ENCODE measurements at places on chromosomes 13 and 19.

DNA sequence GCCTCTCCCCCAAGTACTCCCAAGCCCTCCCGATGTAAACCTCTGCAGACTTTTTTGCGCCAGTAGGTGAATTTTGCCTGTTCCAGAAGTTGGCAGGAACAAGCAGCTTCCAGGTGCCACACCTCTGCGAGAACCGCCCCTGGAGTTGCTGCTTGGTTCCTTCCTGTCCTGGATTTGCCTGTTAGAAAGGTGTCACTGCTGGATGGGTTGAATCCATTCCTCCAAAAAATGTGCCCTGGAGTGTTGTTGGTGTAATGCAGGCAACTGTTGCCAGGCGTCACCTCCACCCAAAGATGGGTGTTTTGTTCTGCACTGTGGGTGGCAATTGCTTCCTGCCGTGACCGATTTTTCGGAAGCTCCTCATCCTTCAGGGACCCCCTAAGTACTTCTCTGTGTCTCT, 5.7 kb downstream of the PGPEP1 start:
- DNase-seq = no peak

DNA sequence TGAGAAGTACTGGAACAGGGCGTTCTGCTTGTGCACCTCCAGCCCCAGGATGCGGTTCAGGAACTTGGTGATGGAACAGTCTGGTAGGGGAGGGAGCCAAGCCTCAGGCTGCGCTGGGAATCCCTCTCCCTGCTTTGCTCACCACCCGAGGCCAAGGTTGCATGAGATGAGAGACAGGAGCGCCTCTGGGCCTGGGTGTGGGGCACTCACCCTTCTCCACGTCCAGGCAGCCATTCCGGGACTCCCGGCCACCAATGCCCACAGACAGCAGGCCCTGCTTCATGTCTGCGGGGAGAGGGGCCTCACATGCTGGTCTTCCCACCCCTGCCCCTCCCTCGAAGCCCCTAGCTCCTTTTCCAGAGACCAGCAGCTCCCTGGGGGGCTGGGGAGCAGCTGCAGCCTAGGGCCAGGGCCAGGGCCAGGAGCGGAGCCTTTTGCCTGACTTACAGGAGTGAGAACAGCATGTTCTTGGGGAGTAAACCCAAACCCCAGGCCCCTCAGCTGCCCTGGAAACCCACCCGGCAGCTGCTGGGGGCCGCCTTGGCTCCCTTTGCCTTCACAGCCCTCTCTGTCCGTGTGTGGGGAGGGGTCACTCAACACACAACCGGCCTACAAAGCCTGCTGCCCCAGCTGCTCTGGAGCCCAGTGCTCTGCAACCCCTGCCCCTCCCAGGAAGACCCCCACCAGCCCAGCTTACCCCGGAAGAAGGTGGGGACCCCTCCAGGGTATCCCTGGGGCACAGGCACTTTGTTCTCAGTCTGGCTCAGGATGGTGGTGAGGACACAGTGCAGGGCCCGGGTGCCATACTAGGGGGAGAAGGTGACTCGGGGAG, 7.2 kb downstream of the GPX4 start:
- no peak for DNase-seq

DNA sequence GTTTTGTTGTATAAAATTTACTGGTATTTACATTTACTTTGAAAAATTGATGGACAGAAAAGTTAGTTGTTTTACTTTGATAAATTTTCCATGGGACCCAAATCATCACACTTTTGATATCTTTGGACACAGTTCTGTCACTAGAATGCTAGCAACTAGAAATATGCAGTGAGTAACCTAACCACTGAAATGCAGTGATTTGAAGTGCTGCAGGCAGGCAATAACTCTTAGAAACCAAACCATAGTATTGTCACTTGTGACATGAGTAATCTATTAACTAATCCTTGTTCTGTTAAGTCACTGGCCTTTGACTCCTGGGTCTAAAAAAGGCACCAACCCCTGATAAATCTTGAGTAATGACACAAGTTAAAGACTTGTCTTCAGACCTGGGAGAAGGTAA, 620.0 kb upstream of the ATXN8OS start:
- no peak for DNase-seq

- no peak for DNase-seq
Observed at GRCh38 chr13:24854311-24854710, 90.3 kb downstream of the RNF17 start.

DNA sequence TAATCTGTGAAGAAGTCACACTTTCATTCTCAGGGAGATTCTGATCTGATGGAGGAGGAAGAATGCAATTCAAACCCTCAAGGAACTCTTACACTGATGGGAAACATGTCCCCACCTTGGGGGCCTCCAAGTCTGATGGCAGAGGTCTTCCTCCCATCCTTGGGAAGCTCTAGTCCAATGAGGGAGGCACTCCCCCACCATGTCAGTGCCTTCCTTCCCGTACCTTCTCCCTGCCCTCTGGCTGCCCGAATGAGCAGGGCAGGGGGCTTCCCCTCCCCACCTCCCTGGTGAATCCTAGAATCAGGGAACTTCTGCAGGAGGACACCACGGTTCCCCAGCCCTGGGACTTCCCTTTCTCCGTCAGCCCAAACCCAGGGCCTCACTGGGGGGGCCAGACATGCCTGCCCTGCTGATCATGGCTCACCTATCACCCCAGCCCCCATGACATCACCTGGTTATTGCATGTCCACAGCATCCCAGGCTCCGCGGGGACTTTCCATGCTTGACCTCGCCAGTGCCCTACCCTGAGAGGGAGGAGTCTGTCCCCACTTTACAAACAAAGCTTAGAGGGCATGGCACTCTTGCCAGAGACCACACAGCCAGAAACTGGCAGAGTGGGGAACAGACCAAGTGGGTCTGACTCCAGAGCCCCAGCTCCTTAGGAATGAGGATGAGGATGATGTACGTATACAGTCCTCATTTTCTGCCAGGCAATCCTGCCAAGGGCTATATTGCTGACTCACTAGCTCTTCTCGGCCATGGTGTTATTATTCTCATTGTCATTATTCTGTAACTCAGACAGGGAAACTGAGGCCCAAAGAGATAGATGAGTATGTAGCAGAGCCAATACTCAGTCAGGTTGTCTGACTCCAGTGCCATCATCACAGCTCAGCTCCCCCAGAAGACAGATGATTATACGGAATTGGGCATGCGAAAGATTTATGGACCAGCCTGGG, 9.6 kb upstream of the BCL3 start:
- no peak for DNase-seq

GRCh38 chr13:102220681-102221228, 181.1 kb downstream of the FGF14 start:
- DNase-seq = no peak

GRCh38 chr13:45074721-45075120, 45.6 kb upstream of the GTF2F2 start:
- DNase-seq = no peak

DNA sequence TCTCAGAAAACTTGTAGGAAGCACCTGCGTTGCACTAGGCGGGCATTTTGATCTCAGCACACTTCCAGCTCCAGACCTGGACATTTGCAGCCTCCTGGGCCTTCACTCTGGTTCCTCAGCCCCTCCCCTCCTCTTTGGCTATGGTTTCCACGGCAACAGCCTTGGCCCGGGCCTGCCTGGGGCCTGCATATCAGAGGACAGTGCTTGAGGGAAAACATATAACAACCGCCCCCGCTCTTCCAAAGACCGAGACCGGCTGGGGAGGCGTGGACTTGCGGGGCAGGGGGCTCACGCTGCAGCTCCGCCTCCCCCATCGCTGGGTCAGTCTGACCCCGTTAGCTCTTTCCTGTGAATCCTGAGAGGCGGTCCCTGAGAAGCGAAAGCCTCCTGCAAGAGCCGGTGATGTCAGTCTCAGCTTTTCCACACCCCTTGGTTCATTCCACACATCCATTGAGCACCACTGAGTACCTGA, 125.7 kb upstream of the PEG3 start:
- no peak for DNase-seq

GRCh38 chr19:46737298-46737654, 8.6 kb upstream of the FKRP start:
- no peak for DNase-seq

DNA sequence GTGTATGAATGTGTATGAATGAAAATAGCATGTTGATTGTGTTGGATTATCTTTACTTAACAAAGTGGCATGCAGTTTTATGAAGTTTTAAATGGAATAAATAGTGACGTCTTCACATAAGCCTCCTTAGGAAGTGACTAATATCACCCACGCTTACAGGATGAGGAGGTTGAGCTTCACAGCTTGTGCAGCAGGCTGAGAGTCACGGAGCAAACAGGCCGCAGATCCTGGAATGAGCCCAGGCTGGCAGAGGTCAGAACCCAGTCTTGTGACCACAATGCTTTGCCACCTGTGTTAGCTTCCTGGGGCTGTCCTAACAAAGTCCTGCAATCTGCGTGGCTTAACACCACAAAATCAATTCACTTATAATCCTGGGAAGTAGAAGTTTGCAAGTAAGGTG, 20.8 kb downstream of the LAIR2 start:
- DNase-seq = no peak

- no peak for DNase-seq
Observed at GRCh38 chr19:16370641-16371391, 46.2 kb downstream of the KLF2 start.

GRCh38 chr13:112893570-112894422, 75.2 kb upstream of the MCF2L start:
- DNase-seq = no peak

- DNase-seq = no peak
Observed at GRCh38 chr19:35639863-35640262, 1.7 kb upstream of the ETV2 start.
